Fibroblast of skin of back (primary cell): ENCODE measurements at places on chromosomes 12 and 14.

DNA sequence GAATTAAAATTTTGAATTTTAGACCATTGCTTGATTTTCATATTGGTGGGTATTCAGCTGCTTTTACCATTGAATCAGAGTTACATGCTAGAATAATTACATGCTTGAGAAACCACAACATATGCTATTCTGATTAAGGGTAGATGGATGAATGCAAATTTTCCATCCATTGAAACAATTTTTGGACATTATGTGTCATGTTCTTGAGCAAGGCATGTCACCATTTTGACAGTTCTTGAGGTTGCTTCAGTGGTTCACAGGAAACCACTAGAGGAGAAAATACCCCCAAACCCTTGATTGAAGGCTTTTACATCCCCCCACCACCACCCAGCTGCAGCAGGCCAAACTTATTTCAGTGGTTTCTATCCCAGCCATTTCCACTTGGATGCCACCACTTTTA, 13.5 kb downstream of the UBR7 start:
- DNase-seq, result no peak

DNA sequence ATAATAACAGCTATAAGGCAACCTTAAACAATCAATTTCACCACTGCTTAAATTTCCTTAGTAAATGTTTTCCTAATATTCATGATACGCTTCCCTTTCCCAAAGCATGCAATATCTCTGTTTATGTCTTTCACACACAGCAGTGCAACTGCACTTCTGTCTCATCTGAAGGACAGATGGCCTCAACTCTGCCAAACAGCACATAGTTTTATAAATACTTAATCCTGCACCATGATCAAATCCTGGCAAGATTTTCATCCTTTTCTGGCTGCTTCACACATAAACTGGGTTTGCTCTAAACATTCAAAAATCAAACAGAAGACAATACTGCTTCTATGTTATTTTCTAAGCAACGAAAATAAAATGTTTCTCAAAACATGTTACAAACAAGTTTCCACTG, 266.3 kb downstream of the ITPR2 start:
- no peak for DNase-seq

- DNase-seq, result no peak
Measured at GRCh38 chr12:126051611-126052107, 986.4 kb downstream of the AACS start.

GRCh38 chr12:120089105-120089504, 27.4 kb downstream of the RAB35 start:
- no peak for DNase-seq

DNA sequence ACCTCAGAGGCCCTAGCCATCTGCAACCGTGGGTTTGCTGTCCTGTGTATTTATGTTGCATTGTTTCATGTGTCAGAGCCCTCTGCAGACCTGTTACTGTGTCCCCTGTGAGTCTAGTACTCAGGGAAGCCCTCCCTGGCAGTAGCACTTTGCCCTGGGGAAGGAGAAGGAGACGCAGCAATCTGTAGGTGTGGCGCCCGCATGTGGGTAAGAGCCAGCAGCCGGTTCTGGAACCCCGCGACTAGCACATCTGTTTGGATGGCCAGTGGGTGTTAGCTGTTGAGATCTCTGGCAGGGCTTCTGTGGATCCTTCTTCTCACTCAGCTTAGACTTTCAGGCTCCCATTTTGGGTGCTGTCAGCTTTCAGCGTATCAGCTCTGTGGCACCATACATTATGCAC, 57.0 kb downstream of the TECPR2 start:
- no peak for DNase-seq
